Motor neuron (in vitro differentiated cells): ENCODE measurements at places on chromosomes 13 and 19. TPM values are rescaled to one million over a fixed set of nuclear protein-coding genes. Genes with fewer than 3 reads are reported as not detected.

The LILRA1 gene
- 0.06 TPM in 1 of 2 replicates, not detected in the other for total RNA-seq

The EDNRB gene
- 0.31 and 0.75 TPM in 2 replicates for total RNA-seq

The TTYH1 gene
- 194 and 201 TPM in 2 replicates for total RNA-seq

The NLRP11 gene
- 0.09 and 0.24 TPM in 2 replicates for total RNA-seq

The MBD3L2 gene
- total RNA-seq, result not detected in 2 replicates

- no peak for ATAC-seq
These were observed 441.4 kb downstream of the PCDH20 start for GRCh38 chr13:60974296-60974695.

- no peak for ATAC-seq
These were observed 114.0 kb downstream of the COL4A2 start for GRCh38 chr13:110421061-110421460.

GRCh38 chr13:21230516-21230915, 54.1 kb downstream of the MRPL57 start:
- ATAC-seq, result no peak

DNA sequence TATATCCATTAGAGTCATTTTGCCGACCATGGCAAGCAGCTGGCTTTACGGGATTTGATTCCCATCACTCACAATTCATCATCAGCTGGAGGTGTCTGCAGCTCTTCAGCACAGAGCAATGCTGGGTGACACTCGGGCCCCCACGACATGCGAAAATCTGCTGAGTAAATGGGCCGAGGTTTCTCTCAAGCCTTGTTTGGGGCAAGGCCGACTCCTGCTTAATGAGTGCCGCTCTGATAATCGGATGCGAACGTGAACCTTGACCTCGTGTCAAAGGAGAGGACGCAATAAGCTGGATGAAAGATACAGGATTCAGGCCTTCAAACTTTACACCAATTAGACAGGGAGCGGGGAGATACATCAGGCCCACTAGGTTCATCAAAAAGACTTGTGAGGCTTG, 65.2 kb downstream of the GGACT start:
- ATAC-seq, result no peak

- peak; percentile 52 for ATAC-seq
These were observed 1109.5 kb downstream of the SLITRK1 start for GRCh38 chr13:82772816-82773215.

DNA sequence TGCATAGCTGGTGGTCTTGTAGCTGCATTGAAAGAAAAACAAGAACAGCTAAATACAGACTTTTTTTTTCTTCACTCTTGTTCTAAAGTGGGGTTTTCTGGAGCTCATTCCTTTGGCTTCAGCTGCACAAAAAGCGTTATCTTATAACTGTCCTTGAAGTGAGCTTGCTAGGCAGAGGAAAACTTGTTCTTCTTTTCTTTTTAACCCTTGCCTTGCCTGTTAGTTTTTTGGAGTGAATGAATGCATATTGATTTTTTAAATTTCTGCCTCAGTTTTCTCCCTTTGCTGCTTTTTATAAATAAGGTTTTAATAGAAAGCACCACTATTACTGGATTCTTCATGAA, 1.5 kb downstream of the ZNF765 start:
- no peak for ATAC-seq

DNA sequence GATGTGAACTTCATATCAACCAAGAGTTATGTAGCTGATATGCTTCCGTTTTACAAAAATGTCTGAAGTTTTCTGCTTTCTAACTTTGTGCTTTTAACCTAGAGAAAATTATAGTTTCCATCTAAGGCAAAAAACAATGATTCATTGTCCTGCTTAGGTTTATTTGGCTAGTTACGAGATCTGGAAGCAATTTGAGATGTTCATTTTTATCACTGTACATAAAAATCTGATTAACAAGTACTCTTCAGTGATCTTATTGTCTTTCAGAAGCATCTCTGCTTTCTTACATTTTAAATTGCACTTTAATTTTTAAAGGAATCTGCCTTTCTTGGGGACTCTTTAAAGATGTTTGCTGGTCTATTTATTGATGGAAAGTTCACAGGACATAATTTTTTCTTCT, 188.1 kb downstream of the RFC3 start:
- ATAC-seq, result no peak
